Activated naive CD4-positive, alpha-beta T cell (primary cell): ENCODE measurements at places on chromosomes 7 and 10.

- no peak for DNase-seq
Observed at GRCh38 chr10:122327237-122328206, 47.0 kb upstream of the PLEKHA1 start.

DNA sequence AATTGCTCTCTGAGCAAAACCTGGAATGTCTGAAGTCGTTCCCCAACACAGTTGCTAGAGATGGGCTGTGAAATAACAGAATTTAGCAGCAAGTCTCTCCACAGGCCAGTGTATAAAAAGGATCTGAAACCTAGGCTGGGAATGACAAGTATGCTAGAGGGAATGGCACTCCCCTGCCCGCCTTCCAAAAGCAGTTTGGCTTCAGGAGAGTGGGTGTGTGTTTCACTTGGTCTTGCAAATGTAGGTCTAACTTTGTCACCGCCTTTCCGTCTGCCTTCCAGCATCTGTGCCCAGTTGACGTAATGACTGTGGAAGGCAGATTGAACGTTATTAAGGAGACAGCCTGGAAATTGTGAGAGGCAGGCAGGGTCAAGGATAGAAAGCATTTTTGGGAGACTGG lies 18.0 kb upstream of the MTURN start:
- DNase-seq, result no peak

- no peak for DNase-seq
Observed at GRCh38 chr10:3699916-3700315, 85.1 kb downstream of the KLF6 start.

- no peak for DNase-seq
Observed at GRCh38 chr10:2619472-2619871, 447.9 kb upstream of the PFKP start.
